ENCODE measurements at places on chromosomes 2 and 18.

GRCh38 chr2:210366675-210367080 lies 51.7 kb upstream of the MYL1 start:
- DNase-seq = no peak

- DNase-seq = peak; percentile 71
Measured at GRCh38 chr18:70693246-70693645, 404.4 kb downstream of the SOCS6 start.

GRCh38 chr2:128793404-128793803 lies 474.7 kb upstream of the HS6ST1 start:
- no peak for DNase-seq

GRCh38 chr2:114614592-114614991 lies 172.2 kb downstream of the DPP10 start:
- DNase-seq = no peak

DNA sequence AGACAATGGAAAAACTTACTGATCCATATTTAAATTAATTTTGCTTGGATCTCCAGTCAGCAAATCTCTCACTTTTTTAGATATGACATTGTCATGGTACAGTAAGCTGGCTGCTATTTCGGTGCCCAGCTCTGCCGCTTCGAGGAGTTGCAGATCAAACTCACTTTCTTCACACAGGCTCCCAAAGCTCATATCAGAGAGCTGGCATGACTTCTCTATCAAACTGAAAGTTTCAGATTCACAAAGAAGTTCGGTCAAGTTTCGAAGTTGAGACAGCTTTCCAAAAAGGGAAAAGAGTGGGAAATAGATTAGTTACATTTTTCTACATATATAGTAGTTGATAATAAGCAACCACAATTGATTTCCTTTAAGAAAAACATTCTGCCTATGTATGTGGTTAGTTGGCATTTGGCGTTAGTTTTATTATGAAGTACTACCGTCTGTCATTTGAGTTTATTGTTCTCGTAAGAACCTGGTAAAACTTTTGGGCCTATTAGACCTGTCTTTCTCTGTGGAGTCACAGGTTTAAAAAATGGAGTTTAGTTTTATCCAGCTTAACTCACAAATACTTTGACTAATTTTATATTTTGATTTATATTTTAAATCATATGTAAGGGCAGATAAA lies 118.8 kb downstream of the ABCA12 start:
- DNase-seq = no peak

- DNase-seq = no peak
Measured at GRCh38 chr2:216279459-216279858, 92.8 kb downstream of the MARCHF4 start.

DNA sequence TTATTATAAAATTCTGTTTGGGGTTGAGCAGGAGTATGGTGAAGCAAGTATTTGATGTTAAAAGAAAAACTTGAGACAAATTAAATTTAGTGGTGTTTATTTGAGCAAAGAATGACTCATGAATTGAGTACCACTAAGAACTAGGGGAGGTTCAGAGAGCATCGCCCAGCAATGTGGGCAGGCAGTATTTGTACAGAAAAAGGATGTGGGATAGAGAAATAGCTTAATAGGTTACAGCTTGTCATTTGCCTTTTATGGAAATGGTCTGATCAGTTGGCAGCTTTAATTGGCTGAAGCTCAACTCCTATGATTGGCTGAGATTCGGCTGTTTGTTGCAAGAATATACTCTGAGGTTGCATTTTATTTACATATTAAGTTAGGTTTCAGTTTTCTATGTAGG lies 68.2 kb downstream of the LRATD1 start:
- DNase-seq = no peak

GRCh38 chr18:6885992-6886796 lies 156.7 kb downstream of the ARHGAP28 start:
- peak; percentile 71 for DNase-seq

DNA sequence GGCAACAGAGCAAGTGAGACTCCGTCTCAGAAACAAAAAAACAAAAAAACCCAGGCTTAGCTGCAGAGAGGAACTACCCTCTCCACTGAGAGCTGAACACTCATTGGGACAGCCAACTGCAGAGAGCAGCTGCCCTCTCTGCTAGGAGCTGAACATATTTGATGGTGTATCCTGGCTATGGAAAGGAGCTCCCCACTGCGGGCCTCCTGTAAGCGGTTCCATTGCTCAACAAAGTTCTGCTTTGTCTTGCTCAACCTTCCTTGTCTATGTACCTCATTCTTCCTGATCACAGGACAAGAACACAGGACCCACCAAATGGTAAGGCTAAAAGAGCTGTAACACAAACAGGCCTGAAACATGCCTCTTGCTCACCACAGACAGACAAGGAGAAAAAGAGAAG lies 246.3 kb upstream of the LRRTM4 start:
- DNase-seq = no peak

DNA sequence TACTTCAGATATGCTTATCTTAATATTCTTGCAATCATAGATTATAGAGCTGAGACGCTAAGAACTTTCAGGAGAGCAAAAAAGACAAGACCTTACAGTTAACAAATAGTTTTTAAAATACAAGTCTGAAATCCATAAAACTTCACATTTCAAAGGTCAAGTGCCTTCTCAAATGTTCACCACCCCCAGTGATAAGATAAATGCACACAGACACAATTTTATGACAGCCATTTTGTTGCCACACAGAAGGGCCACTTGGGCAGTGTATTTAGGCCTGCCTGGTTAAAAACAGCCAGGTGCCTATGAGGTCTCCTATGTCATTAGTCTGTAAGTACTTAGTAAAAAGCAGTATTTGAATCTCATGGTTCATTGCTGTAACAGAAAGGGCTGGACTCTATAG lies 8.1 kb upstream of the PSTPIP2 start:
- no peak for DNase-seq

- DNase-seq = no peak
Measured at GRCh38 chr2:143146815-143147530, 17.8 kb downstream of the ARHGAP15 start.

- DNase-seq = no peak
Measured at GRCh38 chr2:134911400-134911785, 7.2 kb upstream of the CCNT2 start.

DNA sequence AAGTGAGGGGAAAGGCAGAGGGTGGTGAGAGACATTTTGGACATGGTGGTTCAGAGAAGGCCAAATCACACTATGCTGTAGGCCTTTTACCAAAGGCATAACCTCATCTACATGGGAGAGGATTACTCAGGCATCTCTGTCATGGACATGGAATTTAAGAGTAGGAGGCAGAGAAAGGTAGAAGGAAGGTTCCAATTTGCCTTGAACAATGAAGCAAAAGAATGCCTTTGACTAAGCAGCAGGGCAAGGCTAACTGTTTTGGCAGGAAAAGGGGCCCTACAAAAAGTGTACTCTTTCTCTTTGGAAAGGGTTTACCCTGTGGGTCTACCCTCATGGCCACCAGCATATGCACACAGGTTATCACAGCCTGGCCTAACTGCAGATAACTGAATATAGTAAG lies 45.6 kb upstream of the RNU4ATAC start:
- DNase-seq = no peak

GRCh38 chr2:53103679-53104078 lies 663.9 kb upstream of the CHAC2 start:
- no peak for DNase-seq

DNA sequence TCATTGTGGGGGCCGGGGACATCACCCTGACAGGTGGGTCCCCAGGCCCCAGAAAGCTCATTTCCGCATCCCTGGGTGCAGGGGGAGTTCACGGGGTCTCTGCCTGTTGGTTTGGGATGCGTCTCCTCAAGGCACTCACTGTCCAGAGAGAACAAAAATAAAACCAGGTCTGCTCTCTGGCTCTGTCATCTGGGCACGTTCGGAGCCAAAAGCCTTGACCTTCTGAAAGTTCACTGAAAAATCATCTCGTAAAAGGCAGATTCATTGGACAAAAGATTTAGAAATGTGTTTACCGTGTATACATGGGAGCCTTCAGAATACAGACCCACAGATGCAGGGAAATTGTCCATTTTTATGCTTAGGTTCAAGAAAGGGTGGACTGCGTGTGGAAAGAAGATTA lies 26.6 kb downstream of the MLPH start:
- no peak for DNase-seq

- DNase-seq = no peak
Measured at GRCh38 chr2:241118737-241119505, 16.8 kb upstream of the MTERF4 start.

GRCh38 chr2:224126003-224126402 lies 86.9 kb upstream of the SERPINE2 start:
- no peak for DNase-seq

GRCh38 chr18:31773774-31774476 lies 13.2 kb upstream of the SLC25A52 start:
- no peak for DNase-seq

GRCh38 chr18:77157312-77157711 lies 24.7 kb upstream of the MBP start:
- no peak for DNase-seq

- DNase-seq = peak; percentile 97
Measured at GRCh38 chr2:164935118-164936101, 19.9 kb downstream of the SLC38A11 start.

- peak; percentile 84 for DNase-seq
Measured at GRCh38 chr18:71114550-71115210, 825.8 kb downstream of the SOCS6 start.

DNA sequence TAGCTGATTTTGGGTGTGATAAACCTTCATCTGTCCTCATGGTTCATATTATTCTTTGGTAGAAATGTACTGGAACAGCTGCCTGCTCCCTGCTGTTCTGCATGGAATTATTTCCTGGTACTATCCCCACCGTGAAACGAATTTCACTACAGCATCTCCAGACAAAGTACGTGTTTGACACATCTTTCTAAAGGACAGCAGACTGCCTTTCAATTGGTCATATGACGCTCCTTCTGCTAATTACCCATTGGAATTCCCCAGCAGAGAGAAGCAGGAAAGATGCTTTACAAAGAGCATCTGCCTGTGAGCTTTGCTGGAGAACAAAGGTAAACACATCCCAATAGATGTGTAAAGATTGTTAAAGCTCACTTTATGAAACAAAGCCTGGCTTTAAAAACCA lies 4.4 kb upstream of the RFX8 start:
- peak; percentile 38 for DNase-seq

DNA sequence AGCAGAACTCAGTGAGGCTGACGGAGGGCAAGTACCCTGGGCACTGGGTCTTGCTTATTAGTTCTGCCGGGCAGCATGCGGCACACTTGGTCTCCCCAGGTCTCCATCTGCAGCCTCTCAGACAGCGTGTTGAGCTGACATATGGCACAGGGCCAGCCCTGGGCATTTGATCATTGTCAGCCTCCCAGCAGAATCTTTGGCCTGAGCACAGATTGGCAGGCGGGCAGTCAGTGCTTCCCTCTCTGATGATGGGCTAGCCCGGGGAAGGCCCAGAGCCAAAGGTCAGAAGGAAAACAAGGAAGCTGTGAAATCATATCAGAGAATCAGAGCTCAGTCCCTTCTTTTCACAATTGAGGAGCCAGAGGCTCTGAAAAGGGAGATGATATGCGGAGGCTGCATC lies 150.1 kb upstream of the LRRTM1 start:
- no peak for DNase-seq

- DNase-seq = no peak
Measured at GRCh38 chr2:113041871-113042270, 10.8 kb downstream of the IL36B start.

GRCh38 chr18:44920441-44920840 lies 239.8 kb downstream of the SETBP1 start:
- DNase-seq = no peak

DNA sequence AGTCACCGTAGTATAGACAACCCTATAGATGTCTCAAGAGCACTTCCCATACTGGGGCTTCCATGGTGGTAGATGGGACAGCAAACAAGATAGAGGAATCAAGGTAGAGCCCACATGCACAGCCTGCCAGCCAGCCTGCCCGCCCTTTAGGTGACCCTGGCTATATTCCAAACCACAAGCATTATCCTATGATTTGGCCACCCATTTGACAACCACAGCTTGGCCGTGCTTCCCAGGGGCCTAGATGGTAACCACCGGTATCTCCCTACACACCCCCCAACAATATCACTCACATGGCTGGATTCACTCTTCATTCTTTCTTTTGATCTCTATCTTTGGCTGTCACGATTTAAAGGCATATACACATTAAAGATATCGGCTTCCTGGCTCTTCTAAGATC lies 85.3 kb downstream of the CDK15 start:
- no peak for DNase-seq

DNA sequence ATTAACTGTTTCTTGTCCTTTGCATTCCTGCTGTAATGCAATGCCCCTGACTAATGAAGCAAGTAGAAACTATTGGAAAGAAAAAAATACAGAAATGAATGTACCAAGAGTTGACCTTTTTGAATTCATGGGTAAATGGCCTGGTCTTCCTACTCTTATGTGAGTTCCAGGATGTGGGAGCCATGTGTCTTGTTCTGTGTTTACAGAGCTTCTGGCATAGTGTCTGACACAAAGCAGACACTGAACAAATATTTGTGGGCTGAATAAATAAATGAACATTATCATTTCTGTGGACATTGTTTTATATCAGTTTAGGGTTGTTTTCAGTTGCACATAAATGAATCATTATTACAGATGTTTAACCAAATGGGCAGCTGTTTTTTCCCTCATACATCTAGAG lies 155.5 kb downstream of the CD8B2 start:
- peak; percentile 35 for DNase-seq

DNA sequence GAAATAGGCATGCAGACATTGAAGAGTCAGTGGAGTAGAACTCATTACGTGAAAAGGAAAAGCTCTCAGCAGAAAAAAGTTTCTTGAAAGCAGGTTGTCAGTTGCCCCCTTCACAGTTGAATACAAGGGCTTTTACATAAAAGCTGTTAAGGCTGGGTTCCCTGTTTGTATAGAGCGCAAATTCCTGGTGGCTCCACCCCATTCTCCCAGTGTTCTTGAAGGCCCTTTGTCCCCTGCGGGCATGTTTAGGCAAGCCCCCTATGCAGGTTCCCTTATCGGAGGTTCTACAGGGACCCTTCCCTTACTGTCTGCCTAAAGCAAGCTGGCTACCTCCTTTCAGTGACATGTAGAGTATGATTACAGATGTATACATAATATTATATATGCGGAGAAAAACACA lies 497.2 kb upstream of the SYT4 start:
- no peak for DNase-seq

DNA sequence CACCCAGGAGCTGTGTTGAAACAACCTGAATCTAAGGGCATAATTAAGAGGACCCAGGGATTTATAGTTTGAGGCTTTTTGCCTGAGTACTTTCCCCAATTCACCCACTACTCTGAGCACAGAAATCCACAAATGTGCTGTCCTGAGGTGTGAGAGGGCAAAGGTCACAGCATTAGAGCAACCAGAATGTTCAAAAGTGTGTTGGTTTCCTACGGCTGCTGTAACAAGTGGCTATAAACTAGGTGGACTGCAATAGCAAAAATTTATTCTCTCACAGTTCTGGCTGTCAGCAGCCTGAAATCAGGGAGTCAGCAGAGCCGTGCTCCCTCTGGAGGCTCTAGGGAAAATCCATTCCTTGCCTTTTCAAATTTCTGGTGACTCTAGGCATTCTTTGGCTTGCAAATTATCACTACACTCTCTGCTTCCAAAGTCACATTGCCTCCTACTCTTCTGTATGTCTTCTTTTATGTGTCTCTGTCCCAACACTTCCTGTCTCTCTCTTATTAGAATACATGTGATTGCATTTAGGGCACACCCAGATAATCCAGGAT lies 91.4 kb upstream of the TACR1 start:
- no peak for DNase-seq
